ENCODE measurements at places on chromosomes 3 and 15. TPM values are rescaled to one million over a fixed set of nuclear protein-coding genes. Genes with fewer than 3 reads are reported as not detected.

- peak; percentile 56 for DNase-seq
Measured at GRCh38 chr3:38084334-38085310, 45.6 kb downstream of the DLEC1 start.

The ZNF621 gene
- 25.3 TPM for total RNA-seq

GRCh38 chr3:126509597-126510307 is 7.8 kb downstream of the UROC1 start:
- DNase-seq: no peak

- DNase-seq: no peak
Measured at GRCh38 chr15:81947548-81947947, 98.3 kb downstream of the MEX3B start.

The CNTN3 gene
- total RNA-seq: not detected

The NANOGP8 gene
- not detected for total RNA-seq

- no peak for DNase-seq
Measured at GRCh38 chr3:113795693-113796092, 42.9 kb upstream of the GRAMD1C start.

GRCh38 chr3:143427631-143428030 is 308.1 kb downstream of the CHST2 start:
- no peak for DNase-seq

DNA sequence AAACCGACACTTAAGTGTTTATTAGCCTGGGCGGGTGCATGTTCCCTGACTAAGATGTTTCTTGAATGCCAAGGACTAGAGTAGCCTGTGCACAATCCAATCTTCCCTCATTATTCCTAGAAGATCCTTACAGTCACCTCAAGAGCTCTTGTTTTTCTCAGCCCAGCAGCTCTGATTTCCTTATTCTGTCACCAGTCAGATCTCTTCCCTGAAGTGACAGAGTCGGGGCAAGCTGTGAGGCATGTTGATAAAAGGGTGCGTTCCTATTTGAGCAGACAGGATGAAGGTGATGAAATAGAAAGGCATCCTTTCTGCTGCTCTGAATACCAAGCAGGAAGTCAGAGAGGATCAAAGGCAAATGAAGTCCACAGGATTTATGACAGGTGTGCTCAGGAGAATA is 125.6 kb upstream of the MCTP2 start:
- DNase-seq: no peak

GRCh38 chr3:43418601-43419272 is 132.4 kb downstream of the SNRK start:
- no peak for DNase-seq

DNA sequence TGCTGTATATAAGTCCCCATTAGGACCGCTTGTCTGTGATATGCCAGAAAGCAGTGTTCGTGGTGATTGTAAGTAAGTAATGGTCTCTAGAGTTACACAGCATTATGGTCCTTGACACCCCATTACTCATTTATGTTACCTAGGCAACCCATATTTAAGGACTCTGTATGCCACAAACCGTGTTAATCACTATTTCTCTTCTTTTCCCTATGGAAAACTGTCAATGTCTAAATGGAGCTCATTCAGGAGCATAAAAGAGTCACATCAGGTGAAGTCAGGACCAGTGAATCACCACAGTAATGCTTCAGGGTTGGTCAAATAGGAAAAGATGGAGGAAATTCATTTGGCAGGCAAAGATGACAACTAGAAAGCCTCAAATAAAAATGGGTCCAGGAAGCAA is 146.6 kb upstream of the PEX5L start:
- no peak for DNase-seq

The KCNMB3 gene
- total RNA-seq: 1.4 TPM

- DNase-seq: no peak
Measured at GRCh38 chr15:79526376-79526775, 94.2 kb downstream of the MINAR1 start.

DNA sequence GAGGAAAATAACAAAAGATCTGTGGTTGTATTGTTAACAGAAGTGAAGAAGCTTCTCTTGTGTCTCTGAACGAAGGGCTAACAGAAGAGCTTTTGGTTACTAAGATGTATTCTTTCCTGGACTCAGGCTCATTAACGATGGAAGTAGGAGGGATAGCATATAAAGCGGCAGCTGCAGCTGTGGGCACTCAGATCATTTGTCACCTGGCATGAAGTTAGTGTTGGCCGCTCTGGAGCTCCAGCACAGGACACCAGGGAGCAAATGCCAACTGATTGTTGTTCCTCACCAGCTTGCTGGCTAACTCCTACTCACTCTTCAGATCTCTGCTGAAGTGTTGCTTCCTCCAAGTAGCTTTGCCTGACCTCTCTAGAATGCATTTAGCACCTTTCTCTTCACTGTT is 15.5 kb upstream of the SLITRK3 start:
- DNase-seq: no peak

The LARP6 gene
- not detected for total RNA-seq

The RBP2 gene
- not detected for total RNA-seq

The FOXB1 gene
- 2.8 TPM for total RNA-seq

The CHRNB4 gene
- not detected for total RNA-seq

DNA sequence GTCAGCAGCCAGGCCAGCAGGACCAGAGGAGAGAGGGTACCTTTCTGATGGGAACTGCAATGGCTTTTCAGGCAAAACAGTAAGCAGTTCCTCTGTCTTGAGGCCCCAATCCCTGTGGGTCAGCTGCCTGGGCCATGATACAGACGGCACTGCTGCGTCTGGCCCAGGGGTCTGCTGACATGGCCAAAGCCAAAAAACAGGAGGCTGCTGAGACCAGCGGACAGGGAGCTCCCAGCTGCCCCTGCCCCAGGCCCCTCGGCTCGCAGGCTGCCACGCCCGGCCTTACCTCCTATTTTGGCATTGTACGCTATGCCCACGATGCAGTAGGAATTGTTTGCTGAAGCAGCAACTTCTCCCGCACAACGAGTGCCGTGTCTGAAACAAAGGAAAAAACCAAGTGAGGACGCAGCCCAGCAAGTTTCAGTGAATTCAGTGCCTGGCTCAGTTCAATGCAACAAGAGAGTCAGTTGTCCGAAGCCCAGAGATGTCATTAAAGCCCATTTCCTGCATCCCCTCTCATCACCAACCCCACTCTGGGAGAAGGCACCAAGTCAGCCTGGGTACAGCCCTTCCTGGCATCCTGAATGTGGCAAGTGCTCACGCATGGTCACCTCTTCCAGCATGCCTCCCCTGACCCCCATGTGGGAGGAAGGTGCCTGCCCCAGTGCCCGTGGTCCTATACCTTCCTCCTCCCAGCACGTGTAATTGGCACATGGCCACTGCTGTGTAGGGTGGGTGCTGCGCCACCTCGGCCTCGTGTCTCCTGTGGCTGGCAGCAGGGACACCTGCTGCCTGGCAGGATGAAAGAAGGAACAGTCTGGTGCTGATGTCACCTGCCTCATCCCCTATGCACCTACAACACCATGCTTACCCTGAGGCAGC is 61.7 kb downstream of the PCSK6 start:
- DNase-seq: peak; percentile 15

The SLC28A2 gene
- not detected for total RNA-seq

- DNase-seq: no peak
Measured at GRCh38 chr15:95368191-95368590, 962.3 kb upstream of the NR2F2 start.

DNA sequence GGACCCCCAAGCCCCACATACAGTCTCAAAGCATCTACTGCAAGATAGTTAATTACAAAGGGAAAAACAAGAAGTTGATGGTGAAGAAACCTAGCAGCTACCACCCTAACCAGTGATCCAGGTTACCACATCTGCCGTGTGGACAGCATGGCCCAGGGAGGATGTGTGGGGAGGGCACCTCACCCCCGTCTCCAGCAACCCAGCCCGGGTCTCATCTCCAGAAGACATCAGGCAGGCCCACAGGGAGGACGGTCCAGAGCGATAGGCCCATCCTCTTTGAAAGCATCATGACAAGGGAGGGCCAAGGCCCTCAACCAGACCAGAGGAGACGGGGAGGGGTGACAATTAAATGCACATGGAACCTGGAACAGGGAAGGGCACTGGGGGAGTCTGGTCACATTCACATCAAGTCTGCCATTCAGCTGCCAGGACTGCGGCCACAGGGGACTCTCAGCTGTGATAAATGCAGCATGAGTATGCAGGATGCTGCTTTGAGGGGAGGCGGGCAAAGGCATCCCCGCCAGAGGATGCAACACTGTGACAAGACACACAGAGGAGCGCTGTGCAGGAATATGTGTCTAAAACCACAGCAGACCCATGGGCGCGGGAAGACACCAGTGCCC is 18.8 kb downstream of the ZXDC start:
- no peak for DNase-seq

DNA sequence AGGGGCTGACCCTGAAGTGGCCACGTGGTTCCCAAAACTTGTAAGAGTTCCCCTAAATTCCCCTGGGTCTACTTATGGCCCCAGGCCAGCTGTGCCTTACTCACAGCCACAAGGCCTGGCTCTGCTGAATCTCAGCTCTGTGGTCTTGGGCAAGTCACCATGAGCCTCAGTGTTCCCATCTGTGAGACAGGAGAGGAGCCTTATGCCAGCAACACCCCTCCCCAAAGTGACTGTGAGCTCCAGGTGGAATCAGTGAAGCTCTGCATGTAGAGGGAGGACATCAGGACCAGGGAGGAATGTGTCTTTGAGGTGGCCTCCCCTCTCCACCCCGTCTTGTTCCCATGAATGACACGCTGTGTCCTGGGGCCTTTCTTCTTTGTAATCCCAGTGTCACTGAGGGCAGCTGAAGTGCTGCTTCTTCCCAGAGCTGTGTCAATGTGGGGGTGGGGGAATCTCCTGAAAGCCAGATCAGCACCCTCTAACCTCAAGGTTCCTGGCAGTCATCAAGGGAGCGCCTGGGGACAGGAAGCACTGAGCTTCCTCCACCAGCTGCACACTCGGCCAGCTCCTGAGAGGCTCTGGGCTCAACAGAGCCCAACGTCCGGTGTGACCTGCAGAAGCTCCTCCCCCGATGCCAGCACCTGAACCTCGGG is 258.9 kb downstream of the UACA start:
- DNase-seq: peak; percentile 56

DNA sequence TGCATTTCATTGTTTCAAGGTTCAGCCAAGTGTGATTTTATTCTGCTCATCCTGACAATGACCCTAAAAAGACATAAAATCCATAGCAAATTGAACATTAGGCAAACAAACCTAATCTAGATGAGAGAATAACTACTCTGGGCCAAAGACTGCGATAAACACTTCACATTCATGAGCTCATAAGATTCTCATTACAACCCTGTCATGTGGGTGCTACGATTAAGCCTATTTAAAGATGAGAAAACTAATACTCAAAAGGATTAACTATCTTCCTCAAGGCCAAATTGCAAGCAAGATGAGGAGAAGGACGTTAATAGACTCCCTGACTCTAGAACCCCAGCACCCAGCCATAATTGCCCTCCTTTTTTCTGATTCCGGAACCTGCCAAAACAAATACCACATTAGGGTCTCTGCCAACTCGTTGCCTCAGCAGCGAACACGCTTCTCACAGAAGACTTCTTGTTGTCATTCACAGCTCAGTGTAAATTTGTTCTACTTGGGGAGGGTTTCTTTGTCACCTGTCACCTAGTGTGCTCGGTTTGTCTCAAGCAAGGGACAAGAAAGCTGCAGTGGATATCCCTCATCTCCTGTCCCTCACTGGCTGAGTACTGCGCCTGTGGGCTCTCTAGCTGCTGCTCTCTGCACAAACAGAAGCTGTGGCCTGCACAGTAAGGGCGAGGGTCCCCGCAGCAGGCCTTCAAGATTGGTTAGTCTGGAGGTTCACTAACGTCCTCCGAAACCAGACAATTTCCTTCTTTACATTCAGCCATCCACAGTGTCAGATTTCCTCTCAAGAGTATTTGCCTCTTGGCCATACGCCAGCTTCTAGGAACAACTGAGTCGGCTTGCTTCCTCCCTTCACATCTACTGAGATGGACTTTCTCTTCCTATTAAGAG is 200.0 kb upstream of the UBE2E2 start:
- no peak for DNase-seq

GRCh38 chr3:165193366-165194254 is 2.6 kb downstream of the SLITRK3 start:
- no peak for DNase-seq

The ADAMTS7 gene
- total RNA-seq: 0.28 TPM

DNA sequence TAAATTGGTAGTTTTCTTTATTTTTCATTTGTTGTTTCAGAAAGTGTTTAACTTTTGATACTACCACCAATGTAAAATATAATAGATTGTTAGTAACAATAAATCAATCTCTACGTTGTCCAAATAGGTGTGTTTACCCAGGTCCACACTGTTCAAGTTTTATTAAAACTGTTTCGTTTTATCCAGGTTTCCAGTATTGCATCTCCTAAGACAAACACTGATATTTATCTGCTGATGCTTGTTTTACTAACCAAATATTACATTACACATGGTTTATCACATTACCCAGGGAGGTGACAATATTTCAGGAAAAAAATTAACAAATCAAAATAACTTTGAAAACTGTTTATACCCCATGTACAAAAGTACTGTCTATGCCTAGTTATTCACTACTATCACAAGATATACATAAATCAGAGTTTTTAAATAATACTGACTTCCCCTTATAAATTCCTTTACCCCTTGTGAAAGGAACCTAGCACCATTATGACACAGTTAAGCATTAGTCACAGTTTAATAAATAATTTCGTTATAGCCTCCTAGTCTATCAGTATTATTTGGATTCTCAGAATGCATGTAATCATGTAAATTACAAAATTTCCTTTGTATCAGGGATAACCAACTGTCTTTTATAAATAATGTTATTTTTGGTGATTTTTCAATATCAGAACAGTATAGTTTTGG is 205.3 kb downstream of the ZBTB20 start:
- no peak for DNase-seq

DNA sequence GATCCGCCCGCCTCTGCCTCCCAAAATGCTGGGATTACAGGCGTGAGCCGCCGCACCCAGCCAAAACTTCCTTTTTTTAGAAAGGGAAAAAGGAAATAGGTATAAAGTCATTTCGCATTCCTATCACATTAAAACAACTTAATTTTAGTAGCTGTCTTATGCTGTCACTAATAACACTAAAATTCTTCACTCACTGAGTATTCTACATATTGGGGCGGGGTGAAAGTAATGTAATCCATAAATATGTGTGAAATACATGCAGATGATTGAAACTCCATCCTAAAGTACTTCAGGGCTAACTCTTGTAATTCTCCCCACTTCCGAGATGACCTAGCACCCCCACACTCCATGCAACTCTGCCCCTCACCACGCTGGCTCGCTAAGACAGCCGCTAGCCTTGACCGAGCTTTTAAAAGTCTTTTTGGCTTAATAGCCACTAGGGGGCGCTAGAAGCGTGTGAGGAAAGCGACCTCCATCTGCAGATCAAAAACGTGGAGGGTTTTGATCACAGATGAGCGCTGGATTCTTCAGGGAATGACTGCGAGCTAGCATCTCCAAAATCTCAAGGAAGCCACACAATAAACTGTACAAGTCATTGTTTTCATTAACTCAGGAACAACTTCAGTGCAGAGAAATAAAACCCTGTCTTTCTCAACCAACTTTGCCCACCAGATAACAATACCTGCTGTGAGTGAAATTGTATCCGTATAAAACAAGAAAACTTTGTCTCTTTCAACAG is 129.3 kb upstream of the IGF1R start:
- peak; percentile 51 for DNase-seq

DNA sequence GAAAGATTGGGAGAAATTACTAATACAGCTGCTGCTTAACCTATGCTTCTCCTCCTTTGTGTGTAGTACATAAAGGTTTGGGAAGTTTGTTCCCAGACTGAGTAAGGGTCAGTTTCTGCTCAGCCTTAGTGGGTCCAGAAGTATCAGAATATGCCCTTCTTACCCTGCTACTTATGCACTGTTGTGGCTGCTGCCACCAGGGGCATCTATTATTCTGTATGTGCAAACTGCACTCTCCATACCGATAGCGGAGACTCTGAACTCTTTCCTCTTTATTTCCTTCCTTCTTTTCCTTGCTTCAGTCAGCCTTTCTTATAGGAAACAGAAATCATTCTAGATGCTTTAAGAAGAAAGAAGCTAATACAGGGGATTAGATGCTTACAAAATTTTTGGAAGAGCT is 4.0 kb downstream of the NEDD4 start:
- DNase-seq: no peak
